ENCODE measurements at places on chromosomes 11 and 22.

DNA sequence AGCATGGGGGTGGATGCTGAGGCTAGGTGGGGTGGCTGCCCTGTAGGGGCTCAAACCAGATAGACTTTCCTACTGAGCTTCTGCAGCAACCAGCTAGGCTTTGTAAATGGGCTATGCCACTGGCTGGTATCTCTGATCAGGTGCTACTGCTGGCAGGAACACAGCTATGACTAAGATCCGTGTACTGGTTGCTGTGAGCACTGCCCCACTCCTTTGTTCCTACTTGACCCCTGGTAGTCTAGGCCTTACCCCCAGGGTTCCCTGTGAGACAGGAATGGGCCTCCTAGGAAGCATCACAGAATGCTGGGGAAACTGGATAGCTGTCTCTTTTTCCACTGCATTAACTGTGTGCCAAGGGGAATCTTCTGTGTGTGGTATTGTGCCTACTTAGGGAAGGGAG lies 58.4 kb upstream of the GAB2 start:
- no peak for DNase-seq

DNA sequence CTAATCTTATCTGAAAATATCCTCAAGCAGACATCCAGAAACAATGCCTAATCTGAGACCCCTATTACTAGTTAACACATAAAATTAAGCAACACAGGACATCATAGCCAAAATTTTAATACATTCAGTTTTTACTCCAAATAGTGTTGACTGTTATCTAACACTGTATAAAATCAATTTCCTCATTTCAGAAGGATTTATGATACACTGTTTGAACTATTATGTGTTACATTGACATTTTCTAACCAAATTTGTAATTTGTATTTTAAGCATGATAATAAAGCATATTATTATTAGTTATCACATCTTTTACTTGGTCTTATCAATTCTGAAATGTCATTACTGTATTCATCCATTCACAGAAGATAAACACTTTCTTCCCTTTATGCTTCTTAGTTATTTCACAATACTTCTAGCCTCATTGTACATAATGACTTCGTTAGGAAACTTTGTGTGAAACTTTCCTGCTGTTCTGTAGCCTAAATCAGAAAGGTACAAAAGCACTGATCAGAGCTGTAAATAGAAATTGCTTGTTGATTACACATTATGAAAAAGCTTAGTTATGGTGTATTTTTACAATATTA lies 1248.9 kb downstream of the JRKL start:
- no peak for DNase-seq

- DNase-seq = no peak
Observed at GRCh38 chr11:130773244-130773820, 142.9 kb downstream of the SNX19 start.

- no peak for DNase-seq
Observed at GRCh38 chr11:112625814-112626213, 335.4 kb upstream of the NCAM1 start.

- no peak for DNase-seq
Observed at GRCh38 chr11:33893711-33894397, 2.0 kb upstream of the LMO2 start.

DNA sequence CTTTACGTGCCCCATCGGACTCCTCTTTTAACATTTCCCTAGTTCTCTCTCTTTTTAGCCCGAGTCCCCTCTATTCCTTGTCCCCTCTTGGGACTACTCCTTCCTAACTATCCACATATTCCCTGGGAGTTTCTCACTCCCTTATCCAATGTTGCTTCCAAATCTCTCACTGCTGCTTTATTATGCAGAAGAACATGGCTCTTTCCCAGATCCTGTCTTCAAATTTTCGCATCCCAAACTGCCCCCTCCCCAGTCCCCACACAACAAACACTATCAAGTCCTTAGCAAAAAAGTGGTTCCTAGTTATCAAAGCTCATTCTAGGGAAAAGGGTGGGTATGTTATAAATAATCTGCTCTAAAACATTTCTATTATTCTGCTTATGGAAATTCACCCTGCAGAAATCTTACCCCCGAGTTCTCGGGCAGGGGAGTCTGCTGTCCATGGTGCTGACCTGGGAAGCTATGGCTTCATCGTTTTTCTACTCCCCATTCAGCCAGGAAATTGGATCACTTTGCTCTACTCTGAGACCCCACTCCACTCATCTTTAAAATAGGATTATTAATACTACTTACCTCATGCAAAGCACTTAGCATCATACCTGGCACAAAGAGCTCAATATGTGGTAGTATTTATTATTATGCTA lies 393.5 kb downstream of the BUD13 start:
- no peak for DNase-seq

DNA sequence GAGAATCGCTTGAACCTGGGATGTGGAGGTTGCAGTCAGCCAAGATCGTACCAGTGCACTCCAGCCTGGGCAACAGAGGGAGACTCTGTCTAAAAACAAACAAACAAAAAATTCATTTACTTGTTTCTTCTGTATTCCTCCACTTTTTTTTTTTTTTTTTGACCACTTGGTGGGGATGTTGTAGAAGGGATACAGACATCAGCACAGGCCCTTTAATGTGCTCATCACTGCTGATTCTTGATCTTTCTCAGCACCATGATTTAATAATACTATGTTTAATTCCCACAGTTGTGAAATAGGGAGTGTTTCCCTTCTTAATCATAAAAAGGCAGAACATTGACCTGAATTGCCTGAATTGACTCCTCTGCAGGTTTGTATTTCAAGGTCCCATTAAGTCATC lies 4.5 kb downstream of the TTC9C start:
- DNase-seq = no peak

- DNase-seq = no peak
Observed at GRCh38 chr11:3226846-3227567, 5.2 kb downstream of the MRGPRE start.

- no peak for DNase-seq
Observed at GRCh38 chr11:2205214-2205720, 33.7 kb upstream of the TH start.

GRCh38 chr22:44411226-44412135 lies 86.6 kb downstream of the RTL6 start:
- DNase-seq = no peak

DNA sequence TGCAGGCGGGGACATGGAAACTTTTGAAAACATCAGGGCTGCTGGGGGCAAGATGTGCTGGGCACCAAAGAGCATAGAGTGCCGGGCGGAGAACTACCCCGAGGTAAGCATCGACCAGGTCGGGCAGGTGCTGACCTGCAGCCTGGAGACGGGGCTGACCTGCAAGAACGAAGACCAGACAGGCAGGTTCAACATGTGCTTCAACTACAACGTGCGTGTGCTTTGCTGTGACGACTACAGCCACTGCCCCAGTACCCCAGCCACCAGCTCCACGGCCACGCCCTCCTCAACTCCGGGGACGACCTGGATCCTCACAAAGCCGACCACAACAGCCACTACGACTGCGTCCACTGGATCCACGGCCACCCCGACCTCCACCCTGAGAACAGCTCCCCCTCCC lies 19.4 kb downstream of the MUC5B start:
- no peak for DNase-seq

- no peak for DNase-seq
Observed at GRCh38 chr11:74212533-74212932, 41.4 kb downstream of the PPME1 start.

- DNase-seq = no peak
Observed at GRCh38 chr22:30826670-30827355, 132.1 kb downstream of the OSBP2 start.

- no peak for DNase-seq
Observed at GRCh38 chr22:17260298-17260697, 41.1 kb upstream of the ADA2 start.

DNA sequence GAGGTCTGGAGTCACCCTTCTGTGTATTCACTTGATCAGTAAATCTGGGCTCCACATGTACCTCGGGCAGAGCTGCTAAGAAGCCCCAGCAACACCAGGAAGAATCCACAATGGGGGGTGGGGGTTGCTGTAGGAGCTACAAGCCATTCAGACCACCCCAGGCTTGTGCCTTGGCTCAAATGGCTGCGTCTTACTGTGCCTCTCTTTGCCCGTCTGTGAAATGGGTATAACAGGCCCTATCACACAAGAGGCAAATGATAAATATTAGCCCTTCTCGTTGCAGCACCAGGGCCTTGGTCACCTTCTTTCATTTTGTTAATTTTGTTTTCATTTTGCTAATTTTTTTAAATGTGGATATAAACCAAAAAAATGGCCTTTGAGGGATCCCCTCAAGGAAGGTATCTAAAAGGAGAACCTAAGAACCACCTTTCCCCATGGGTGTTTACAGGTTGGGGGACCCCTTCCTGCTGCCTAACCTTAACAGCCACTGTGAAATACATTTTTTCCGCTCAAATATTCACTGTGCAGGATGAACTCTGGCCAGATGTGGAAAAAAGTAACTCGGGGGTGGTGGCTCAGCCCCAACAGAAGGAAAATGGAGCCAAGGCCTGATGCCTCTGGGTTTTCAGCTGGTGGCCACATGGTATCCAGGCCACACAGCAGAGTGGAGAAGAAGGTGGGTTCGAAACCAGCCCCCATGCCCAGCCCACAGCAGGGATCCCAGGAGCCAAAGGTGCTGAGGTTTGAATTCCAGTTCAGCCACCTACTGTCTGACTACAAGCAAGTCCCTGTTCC lies 284.0 kb downstream of the MN1 start:
- DNase-seq = no peak

GRCh38 chr11:69923641-69924307 lies 104.6 kb upstream of the FGF3 start:
- DNase-seq = no peak

DNA sequence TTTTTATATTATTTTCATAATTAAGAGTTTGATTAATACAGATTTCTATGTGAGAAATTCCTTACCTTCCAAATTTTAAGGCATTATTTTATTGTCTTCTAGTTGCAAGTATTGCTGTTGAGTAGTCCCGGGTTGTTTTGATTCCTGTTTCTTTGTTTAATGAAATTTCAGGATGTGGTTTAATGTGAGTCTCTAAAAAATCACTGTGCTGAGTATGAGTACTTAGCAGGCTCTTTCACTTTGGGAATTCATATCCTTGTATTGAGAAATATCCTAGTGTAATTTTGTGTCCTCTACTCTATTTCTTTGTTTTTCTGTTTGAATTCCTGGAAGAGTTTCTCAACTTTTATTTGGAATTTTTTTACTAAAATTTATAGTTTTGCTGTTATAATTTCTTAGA lies 113.2 kb downstream of the TMEM135 start:
- DNase-seq = no peak

DNA sequence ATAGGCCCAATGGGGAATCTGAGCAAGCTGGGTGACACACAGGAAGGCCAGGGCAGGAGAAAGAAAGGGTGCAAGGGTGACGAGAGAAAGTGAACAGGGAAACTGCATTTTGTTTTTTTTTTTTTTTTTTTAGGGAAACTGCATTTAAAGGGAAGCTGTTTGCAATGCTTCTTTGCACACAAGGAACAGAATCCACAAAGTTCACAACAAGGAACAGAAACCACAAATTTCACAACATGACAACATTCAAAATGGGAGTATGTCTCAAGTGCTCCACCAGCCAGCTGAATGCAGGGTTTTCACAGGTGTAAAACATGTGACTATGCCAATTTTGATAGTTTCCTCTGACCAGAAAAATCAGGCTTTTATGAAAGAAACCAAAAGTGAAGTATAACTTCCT lies 6.8 kb upstream of the PLAAT3 start:
- DNase-seq = no peak

- DNase-seq = no peak
Observed at GRCh38 chr11:96317571-96317970, 25.4 kb downstream of the MAML2 start.

GRCh38 chr22:36212901-36213300 lies 11.3 kb upstream of the APOL4 start:
- no peak for DNase-seq

DNA sequence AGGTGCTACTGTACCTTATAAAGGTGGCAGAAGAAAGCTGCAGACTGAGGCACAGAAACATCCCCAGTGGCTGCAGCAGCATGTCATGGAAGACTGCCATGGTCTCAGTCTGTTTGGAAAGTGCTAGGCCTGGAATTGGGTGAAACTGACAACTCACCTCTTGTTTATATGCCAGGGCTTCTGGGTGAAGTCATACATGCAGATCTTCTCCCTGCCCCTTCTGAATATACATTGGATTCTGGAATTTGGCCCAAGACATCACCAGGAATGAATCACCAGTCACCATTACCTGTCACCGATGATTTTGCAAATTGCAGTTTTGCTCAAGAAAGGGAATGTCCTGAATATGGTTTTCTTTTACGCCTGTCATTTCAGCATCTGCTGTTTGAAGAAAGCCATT lies at the start of gene PLET1:
TSS of gene PLET1 (minus strand) at position 371 of the 400 bp plus-strand sequence. CDS start at position 100, 271 bp downstream.
- no peak for DNase-seq

GRCh38 chr11:67117672-67118180 lies 1.3 kb upstream of the KDM2A start:
- no peak for DNase-seq

DNA sequence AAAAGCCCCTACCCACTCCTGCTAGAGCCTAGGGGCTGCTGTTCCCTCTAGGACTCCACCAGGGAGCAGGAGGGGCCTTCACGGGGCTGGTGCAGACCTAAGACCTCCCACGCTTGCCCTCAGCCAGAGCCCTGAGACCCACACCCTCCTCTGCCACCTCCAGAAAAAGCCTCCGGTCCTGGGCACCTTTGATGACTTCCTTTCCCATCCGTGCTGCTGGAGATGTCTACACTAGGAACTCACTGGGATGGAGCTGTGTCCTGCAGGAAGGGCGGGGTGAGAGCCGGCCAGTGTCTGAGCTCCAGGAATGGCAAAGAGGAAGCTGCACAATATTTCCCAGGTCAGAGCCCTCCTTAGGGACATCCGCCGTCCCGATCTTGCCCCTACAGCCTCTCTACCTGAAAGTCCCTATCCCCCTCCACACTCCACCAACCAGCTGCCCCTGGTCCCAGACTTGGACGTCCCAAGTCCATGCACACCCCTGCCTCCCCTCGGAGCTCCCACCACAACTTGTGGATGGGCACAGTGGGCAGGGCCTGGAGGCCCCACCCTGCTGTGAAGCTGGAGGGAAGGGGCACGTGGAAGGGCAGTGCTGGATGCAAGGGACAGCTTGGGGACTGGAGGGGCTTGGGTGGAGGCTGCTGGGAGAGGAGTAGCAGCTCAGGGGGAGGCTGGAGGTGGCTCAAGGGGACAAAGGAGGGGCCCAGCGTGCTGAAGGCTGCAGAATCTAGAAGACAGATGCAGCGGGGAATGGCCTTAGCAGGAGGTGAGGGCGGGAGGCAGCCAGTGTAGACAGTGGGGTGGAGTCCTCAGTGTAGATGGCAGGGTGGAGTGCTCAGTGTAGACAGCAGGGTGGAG lies 13.5 kb upstream of the LRP5 start:
- no peak for DNase-seq

DNA sequence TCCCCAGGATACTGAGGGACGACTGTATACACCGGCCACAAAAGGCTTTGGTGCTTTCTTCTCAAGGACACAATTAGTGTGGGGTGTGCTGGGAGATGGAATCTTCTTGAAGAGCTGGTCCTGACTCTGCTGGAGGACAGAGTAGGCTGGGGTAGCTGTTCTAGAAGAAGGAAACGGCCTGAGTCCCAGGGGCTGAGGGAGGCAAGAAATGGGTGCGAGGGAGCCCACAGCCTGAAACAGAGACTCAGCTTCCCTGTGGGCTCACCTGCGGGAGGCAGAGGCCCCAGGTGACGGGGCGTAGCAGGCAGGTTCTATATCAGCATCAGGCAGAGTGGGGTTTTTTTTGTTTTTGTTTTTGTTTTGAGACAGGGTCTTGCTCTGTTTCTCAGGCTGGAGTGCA lies 36.6 kb downstream of the PARVG start:
- DNase-seq = no peak
